ENCODE measurements at places on chromosomes 5 and 9. TPM values are rescaled to one million over a fixed set of nuclear protein-coding genes. Genes with fewer than 3 reads are reported as not detected.

CDC25C gene
- 6.1 TPM for total RNA-seq

RANBP3L gene
- total RNA-seq: 0.18 TPM

NSD1 gene
- total RNA-seq: 76.5 TPM

NUTM2F gene
- total RNA-seq: not detected

LCN12 gene
- not detected for total RNA-seq

PCDHGB5 gene
- 26.4 TPM for total RNA-seq

S1PR3 gene
- not detected for total RNA-seq

CCIN gene
- total RNA-seq: not detected

Measured in Karpas-422 (cell line).